CD4-positive, alpha-beta memory T cell (primary cell): ENCODE measurements at places on chromosomes 2 and 18. TPM values are rescaled to one million over a fixed set of nuclear protein-coding genes. Genes with fewer than 3 reads are reported as not detected.

The ALMS1 gene
- 0.83 TPM for polyA plus RNA-seq

- DNase-seq = no peak
Observed at GRCh38 chr18:13520741-13521140, 205.6 kb downstream of the FAM210A start.

DNA sequence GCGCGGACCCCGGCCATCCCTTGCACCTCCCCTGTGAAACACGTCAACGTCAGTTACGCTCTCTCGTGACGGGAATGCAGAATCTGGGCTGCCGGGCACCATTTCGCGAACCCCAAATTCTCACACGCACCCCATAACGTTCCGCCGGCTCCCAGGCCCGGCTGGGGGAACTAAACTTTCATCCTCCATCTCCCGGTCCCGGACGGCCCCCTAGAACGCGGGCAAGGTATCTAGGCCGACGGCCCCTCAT, 544 bp downstream of the DNAJC27 start:
- DNase-seq = no peak

- no peak for DNase-seq
Observed at GRCh38 chr2:149050188-149050587, 11.7 kb downstream of the LYPD6B start.

GRCh38 chr2:21123473-21124393, at the start of gene TDRD15:
TSS of gene TDRD15 (plus strand) at chr2:21123968. CDS start at chr2:21137468, 13,500 bp downstream.
- DNase-seq = no peak

GRCh38 chr18:57014772-57015413, 132.0 kb upstream of the BOD1L2 start:
- DNase-seq = no peak
